ENCODE measurements at places on chromosomes 2 and 18.
A peak's percentile ranks its signal among the peaks of the same experiment; 100 is the strongest.

DNA sequence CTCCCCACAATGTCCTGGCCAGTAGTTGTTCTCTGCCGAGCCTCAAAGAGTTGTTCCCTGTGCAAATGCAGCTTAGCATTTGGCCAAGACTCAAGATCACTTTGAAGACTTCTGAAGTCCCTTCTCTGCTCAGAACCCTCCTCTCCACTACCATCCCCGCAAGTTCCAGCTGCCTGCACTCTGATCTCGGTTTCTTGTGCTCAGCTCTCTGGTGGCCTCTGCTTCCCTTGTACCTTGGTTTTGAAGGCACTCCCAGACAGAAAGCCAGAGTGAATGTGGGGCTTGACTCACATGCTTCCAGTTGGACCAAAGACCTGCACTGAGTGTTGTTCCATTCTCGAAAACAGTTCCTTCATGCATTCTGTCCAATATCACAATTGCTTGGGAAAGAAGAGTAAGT, 28.6 kb downstream of the CRACDL start:
- DNase-seq, result no peak

GRCh38 chr2:43360137-43360536, 133.7 kb upstream of the ZFP36L2 start:
- no peak for DNase-seq

- no peak for DNase-seq
These were observed 366.2 kb upstream of the ID2 start for GRCh38 chr2:8315531-8316165.

- DNase-seq, result peak; percentile 35
These were observed 88.7 kb upstream of the CXCR4 start for GRCh38 chr2:136206613-136207012.

DNA sequence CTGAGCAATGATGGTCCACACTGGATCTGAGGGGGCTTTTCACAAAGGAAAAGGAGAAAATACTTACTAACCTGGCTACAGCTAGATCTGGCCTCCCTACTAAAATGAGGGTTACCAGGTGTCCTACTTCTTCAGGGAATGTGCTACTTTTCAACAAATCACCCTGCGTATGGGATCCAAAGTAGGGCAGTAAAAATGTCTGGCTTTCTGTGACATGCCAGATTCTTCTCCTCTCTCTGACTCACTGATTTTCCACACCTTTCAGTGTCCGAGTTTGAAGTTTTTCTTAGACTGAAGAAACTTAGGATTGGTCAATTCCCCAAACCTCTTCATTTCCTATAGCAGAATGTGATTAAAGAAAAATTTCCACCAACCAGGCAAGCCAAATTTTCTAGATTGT, 71.2 kb downstream of the SLC8A1 start:
- DNase-seq, result no peak

DNA sequence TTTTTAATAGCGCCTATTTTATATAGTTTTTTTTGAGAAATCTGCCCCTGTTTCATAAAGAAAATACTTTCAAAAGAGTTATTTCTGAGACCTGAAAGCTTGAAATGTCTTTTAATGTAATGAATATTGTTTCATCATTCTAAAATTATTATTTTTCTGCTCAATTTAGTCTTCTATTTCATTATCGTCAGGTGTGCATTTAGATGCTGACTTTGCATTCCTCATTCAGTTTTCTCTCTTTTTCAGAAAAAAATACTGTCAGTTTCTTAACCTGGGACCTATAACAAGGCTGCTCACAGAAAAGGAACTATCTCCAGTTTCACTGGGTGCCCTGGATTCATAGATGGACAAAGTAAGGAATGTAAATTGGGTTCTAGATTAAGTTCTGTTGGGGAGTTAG, 1631.7 kb downstream of the SUCLG1 start:
- no peak for DNase-seq

DNA sequence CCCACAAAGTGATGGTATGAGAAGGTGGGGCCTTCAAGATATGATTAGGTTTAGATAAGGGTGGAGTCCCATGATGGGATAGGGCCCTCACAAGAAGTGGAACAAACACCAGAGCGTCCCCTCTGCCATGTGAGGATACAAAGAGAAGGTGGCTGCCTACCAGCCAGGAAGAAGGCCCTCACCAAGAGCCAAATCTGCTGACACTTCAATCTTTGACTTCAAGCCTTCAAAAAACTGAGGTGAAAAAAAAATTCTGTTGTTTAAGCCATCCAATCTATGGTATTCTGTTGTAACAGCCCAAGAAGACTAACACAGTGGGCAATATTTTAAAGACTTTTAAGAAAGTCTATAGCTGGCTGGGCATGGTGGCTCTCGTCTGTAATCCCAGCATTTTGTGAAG, 522.1 kb downstream of the NRXN1 start:
- no peak for DNase-seq

DNA sequence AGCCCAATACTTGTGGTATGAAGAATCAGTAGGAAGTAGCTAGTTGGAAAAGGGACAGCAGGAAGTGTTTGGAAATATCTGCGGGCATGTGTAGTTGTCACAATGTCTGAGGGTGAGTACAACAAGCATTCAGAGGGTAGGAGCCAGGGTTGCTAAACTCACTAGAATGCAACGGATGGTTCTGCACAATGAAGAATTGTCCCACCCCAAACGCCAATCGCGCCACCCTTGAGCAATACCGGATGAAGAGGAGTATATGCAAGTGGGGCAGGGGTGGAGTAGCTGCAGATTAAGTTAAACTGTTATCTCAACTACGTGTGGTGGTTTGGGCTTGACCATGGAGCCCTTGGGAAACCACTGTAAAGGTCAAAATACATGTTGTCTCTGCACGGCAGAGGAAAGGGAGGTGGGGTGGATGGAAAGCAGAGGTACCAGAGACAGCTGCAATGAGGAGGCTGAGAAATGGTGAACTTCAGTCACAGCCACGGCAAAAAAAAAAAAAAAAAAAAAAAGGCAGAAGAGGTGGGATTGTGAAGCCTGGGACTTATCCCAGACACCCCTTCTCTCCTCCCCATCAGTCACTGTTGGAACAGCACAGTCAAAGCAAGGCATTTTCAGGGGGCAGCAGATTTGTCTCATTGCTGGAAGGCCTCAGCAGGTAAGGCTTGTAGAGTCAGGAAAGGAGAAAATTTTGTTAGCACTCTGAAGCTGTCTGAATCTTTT, 5.2 kb downstream of the CCL20 start:
- DNase-seq, result no peak

DNA sequence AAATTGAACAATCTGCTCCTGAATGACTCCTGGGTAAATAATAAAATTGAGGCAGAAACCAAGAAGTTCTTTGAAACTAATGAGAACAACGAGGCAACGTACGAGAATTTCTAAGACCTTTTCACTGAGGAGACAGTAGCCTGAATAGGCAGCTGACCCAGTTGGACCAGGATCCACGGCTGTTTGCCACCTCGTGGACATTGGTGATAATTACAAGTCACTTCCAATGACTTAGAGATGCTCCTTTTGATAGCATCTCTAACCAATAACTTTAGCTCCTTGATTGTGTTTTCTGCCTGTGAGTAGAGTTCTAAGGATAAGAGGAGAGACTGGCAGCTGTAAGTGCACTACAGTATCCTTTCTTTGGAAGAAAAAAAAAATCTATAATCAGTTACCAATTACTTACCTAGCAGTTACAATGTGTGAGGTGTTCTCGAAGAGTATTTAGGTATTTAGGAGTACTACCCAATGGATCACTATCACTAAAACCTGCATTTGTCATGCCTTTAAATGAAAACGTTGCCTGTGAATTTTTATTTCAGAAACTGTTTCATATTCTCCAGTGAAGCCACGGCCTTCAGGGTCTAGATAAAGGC, 31.3 kb upstream of the CNTNAP5 start:
- DNase-seq, result no peak

All from spinal cord (tissue), 10 donors.